K562 (cell line): ENCODE measurements at places on chromosomes 16 and 17. TPM values are rescaled to one million over a fixed set of nuclear protein-coding genes. Genes with fewer than 3 reads are reported as not detected.
A peak's percentile ranks its signal among the peaks of the same experiment; 100 is the strongest.

DNA sequence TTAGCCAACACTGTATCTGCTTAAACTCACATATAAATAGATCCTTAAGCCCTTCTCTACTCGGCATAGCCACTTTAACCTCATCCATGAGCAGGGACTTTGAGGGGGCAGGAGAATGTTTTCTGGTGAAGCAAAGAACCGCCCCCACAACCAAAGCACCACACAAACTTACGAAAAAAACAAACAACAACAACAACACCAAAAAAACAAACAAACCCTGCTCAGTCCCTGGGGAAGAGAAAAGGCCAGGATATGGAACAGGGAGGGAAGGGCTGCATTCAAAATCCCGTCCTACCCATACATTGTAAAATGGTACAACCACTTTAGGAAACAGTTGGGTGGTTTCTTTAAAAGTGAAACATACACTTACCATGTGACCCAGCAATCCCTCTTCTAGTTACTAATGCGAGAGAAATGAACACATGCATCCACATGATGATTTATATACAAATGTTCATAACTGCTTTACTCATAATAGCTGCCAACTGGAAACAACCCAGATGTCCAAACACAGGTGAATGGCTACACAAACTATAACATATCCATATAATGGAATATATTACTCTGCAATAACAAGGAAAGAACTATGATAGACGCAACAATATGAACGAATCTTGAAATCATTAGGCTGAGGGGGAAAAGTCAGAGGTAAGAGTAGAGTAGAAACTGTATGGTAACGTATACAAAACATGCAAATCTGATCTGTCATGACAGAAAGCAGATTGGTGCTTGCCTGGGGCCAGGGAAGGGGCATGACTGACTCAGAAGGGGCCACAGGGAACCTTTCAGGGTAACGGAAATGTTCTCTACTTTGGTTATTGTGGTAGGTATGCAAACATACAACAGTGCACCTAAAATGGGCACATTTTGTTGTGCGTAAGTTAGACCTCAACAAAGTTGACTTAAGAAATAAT is 37.7 kb upstream of the TOB1 start:
- DNase-seq: no peak

GRCh38 chr16:3101841-3102470 is 2.9 kb upstream of the ZSCAN10 start:
- no peak for DNase-seq

DNA sequence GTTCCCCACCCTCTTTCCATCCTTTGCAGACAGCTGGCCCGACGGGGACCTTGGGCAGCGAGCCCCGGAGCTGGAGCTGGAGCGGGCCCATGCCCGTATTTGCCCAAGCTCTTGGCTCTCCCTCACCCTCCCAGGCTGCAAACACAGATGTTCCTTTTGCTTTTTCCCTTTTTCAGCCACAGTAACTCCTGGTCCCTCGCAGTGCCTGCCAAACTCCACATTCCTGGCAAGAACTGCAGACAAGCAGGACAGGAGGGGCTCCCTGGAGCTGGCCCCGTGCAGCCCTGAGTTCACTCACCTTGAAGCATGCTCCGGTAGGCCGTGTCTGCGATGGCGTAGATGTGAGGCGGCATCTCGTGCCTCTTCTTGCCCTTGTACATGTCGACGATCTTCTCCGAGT is 33.9 kb downstream of the MYH11 start:
- no peak for DNase-seq

DNA sequence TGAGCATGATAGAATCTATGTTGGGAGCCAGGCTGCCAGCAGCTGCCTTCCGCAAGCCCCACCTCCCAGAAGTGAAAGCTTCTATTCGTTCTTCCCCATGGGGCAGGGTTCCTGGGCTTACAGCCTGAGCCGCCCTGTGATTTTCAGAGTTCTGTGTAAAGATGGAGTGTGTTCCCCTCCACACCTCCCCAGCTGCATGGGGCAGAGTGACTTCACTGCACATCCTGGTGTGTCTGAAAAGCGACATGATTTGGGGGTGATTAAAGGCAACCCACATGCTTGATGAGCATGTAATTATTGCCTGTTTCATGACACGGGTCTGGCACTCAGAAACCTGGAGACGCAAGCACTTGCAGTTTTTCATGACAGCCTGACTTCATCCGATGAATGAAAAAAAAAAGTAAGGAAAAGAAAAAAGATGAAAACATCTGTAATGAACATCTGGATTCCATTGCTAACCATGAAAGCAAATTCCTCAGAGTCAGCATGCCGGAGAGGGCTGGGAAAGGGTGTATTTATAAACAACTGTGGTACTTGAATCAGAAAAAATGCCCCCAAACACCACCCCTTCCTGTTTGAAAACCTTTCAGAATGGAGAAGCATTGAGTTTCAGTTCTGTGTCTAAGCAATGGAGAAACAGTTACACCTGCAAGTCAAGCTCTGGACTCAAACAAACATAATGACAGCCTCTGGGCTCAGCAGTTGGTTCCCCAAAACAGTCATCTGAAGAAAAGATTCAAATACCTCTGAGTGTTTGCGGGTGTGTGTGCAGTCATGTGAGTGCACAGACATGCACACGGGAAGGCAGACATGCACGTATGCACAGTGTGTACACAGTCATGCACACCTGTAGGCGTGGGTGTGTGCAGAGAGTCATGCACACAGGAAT is 266.0 kb downstream of the ENGASE start:
- DNase-seq: no peak

GRCh38 chr16:75787440-75787839 is 61.1 kb upstream of the CPHXL start:
- DNase-seq: no peak

The KIF1C gene
- 67.4 and 68.4 TPM in 2 replicates for total RNA-seq

- DNase-seq: no peak
These were observed 49.6 kb downstream of the TANGO6 start for GRCh38 chr16:68892898-68893297.

DNA sequence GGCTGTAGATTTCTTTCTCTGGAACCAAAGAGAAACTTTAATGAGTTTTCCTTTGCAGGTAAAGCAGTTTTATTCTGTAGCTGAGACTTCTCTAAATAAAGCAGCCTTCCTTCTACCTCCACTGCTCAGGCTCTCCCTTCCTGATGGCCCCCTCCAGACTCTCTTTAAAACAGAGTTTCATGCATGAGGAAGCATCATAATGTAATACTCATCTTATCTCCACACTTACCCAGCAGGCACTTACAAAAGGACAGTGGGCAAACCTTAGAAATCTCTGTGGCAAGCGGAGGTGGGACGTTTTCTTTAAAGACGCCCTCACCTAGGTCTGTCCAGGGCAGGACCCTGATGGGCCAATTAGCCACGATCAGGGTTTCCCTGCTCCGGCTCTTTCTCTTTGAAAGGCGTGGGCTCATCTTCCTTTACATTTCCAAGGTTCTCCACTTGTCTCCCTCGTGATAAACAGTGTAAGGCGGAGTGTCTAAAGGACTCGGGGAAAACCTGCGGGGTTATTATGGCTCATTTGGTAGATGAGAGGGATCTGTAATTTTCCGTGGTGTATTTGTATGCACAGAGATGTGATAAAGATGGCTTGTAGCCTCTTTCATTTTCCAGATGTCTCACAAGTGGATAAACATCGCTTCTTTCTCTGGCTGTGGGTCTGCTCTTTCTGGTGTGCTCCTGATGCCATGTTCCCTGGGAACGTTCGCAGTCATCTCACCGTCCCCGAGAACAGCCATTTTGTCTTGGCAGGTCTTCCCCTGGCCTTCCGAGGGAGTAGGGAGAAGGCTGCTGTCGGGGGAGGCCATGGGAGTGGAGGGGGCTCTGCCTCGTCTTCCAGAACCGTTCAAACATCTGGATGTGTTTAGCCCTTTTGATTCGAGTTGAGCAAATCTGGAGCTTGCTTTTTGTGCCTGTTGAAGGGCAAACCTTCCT is 239.0 kb downstream of the CCDC182 start:
- DNase-seq: no peak

DNA sequence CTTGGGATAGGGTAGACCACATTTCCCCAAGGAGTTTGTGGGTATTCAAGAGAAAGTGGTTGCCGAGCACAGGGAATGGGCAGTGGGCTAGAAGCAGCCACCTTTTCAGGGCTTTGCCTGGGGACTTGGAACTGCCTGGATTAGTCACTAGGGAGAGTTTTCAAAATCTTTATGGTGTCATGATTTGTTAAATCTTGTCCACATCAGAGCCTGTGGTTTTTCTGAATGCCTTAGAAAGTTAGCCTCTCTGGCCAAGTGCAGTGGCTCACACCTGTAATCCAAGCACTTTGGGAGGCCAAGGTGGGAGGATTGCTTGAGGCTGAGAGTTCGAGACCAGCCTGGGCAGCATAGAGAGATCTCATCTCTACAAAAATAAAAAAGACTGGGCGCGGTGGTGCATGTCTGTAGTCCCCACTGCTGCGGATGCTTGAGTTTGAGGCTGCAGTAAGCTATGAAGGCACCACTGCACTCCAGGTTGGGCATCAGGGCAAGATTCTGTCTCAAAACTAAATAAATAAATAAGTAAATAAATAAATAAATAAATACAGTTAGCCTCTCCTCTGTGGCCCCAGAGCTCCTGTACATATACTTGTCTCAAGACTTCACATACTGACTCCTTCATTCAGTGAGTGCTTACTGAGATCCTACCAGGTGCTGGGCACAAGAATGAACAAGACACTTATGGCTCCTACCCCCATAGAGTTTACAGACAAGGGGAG is 76.3 kb upstream of the HNF1B start:
- DNase-seq: no peak

The TEKT1 gene
- not detected in 2 replicates for total RNA-seq

- DNase-seq: peak; percentile 95
These were observed 63.5 kb upstream of the PVALEF start for GRCh38 chr17:81101614-81102306.

DNA sequence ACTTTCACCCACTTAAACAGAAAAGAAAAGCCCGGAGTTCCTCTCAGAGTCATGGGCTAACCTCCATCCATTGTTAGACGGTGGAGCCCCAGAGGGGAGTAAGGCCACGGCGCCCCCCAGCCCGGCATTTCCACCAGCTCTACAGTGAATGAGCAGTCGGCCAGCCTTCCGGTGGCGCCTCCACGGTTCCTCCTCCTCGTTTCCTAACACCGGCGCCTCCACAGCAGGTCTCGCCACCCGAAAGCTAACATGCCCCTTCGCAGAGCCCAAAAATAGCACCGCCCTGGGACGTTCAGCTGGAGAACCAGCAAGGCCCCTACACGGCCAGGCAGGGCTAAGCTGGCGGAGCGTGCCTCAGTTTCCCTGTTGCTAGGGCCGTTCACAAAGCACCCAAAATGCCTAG is 858 bp downstream of the MMD start:
- DNase-seq: peak; percentile 27

DNA sequence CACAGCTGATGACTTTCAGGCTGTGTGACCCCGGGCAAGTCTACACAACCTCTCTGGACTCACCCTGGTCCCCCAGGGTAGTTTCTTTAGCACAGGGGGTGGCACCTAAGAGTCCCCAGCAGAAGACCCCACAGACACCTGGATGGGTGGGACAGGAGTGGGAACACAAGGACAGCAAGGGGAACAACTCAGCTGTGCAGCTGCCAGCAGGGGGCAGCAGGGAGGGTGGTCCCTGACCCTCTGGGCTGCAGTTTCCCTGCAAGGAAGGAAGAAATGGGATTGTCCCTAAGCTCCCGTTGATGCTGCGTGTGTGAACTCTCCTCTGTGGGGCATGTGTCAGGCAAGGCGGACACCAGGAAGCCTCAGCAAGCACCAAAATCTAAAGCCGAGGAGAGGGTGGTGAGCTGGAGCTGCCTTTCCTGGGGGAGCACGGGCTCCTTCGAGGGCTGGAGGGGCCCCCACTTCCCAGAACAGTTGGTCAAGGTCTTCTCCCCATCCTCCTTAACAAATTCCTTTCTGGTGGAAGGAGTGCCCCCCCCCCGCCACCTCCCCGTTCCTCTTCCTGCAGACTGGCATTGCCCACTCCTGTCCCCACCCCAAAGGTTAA is 24.1 kb upstream of the CDH5 start:
- DNase-seq: peak; percentile 73

DNA sequence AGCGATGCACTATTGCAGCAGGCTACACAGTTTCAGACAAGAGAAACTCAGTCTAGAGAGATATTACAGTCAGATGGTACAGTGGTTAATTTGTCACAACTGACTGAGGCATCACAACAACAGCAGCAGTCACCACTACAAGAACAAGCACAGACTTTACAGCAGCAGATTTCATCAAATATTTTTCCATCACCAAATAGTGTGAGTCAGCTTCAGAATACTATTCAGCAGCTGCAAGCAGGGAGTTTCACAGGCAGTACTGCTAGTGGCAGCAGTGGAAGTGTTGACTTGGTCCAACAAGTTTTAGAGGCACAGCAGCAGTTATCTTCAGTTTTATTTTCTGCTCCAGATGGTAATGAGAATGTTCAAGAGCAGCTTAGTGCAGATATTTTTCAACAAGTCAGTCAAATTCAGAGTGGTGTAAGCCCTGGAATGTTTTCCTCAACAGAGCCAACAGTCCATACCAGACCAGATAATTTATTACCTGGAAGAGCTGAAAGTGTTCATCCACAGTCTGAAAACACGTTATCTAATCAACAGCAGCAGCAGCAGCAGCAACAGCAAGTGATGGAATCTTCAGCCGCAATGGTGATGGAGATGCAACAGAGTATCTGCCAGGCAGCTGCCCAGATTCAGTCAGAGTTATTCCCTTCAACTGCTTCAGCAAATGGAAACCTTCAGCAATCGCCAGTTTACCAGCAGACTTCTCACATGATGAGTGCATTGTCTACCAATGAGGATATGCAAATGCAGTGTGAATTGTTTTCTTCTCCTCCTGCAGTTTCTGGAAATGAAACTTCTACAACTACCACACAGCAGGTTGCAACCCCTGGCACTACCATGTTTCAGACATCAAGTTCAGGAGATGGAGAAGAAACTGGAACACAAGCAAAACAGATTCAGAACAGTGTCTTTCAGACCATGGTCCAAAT is 34.1 kb downstream of the NQO1 start:
- no peak for DNase-seq

- no peak for DNase-seq
These were observed 420.1 kb downstream of the HS3ST4 start for GRCh38 chr16:26111900-26112299.

DNA sequence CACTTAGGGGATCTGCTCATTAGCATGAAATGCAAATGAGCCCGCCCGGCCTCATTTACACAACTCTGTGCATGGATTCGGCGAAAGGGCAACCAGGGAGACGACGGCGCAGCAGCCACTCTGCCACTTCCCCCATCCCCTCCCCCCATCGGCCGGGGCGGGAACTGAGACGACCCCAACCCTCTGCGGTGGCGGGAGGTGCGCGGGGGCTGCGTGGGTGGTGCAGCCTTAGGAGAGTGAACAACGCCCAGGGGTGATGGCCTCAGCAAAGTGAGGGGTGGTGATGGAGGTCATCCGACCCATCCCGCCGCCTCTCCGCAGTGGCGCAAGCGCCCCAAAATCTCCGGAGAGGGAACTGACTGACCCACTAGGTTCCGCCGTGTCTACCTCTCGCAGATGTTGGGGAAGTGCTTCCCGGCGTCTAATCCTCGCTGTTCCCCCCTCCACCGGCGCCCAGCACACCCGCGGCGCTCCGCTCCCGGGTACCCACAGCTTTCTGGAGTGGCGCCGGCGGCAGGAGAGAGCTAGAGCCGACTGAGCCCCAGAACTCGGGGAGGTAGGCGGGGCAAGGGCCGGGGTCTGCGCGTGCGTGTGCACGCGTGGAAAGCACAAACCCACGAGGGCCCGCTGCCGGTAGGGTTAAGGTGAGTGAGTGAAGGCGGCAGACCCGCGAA is 1.4 kb upstream of the CACNA1G start:
- no peak for DNase-seq

GRCh38 chr17:83176623-83177583 is 97.5 kb downstream of the METRNL start:
- no peak for DNase-seq

The FBXW10 gene
- total RNA-seq: not detected in 2 replicates

The CFAP119 gene
- total RNA-seq: 18.4 and 20.0 TPM in 2 replicates
